ENCODE measurements at places on chromosomes 6 and 20.
A peak's percentile ranks its signal among the peaks of the same experiment; 100 is the strongest.

DNA sequence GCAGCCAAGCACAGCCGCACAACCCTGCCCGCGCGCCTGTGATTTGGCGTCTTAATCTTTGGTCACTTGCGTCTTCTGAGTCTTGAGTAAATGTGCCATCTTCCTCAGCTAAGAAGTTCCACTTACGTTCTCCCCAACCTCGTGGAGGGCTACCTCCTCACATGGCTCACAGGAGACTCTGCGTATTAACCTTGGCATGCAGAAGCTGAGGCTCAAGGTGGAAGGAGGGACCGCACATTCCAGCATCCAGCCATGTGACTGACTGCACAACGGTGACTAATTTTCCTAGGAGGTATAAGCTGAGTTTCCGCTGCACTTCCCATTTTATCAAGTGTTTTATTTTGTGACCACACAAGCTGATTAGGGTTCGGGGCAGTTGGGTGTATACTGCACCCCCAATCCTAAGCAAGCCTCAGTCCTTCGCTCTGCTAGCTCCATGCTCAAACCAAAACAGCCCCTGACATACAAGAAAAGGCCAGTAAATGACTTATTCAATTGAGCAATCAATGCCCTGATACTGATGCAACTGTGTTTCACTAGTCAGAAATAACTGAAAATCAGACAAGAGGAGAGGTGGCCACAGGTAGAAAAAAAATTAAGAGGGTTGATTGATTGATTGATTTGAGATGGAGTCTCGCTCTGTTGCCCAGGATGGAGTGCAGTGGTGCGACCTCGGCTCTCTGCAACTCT lies 7.0 kb downstream of the BEND3 start:
- no peak for DNase-seq

DNA sequence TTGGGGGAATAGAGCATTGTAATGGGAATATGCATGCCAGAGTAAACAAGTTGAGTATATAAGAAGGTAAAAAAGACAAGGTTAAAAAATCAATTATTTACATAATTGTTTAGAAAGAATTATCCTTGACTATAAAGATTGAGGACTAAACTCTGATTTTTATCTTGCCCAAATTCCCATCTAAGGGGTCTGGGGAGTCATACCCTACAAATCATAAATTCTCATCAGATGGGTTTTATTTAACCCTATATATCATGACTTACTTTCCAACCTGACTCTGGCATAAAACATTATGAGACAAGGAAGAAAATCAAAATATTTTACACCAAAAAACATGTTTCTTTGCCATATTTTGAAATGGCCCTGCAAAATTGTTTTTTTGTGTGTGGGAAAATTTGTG lies 12.7 kb downstream of the OR2B2 start:
- DNase-seq, result no peak

GRCh38 chr20:10994991-10995700 lies 321.3 kb upstream of the JAG1 start:
- DNase-seq, result no peak

- no peak for DNase-seq
Observed at GRCh38 chr20:29079769-29080690, 2177.4 kb upstream of the DEFB115 start.

- no peak for DNase-seq
Observed at GRCh38 chr6:2794171-2794730, 29.1 kb downstream of the WRNIP1 start.

DNA sequence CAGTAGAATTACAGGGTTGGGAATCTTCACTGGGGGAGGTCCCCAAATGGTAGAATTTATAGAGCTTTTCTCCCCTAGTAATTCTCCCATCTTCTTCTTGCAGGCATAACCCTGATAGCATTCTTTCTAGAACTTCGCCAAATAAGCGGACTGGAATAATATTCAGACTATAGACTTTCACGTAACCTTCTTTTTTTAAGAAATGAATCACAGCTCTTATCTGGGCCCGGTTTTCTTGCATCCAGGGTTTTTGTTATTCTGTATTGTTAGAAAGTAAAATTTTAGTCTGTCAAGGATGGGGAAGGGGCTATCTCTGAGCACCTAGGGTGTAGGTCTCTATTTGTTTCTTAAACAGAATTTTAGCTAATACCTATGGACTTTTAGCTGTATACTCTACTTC lies 476.8 kb upstream of the CITED2 start:
- DNase-seq, result no peak

- DNase-seq, result no peak
Observed at GRCh38 chr6:122894791-122895190, 101.2 kb upstream of the CLVS2 start.

- DNase-seq, result peak; percentile 45
Observed at GRCh38 chr20:48846516-48847492, 19.0 kb upstream of the PREX1 start.

Measured in activated CD8-positive, alpha-beta memory T cell treated with anti-CD3 and anti-CD28 coated beads for 48 hours (primary cell).